ENCODE measurements at places on chromosomes 4 and X.

- DNase-seq: no peak
Observed at GRCh38 chr4:90299373-90299772, 172.2 kb downstream of the CCSER1 start.

DNA sequence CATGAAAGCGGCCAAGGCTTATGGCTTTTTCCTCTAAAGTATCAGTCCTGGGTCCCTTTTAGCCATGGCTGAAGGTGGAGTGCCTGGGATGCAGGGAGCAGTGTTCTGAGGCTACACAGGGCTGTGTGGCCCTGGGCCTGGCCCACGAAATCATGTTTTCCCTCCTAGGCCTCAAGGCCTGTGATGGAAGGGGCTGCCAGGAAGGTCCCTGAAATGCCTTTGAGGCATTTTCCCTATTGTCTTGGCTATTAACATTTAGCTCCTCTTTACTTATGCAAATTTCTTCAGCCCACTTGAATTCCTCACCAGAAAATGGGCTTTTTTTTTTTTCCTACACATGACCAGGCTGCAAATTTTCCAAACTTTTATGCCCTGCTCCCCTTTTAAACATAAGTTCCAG lies 657.0 kb downstream of the DACH2 start:
- no peak for DNase-seq

GRCh38 chr4:183729069-183729406 lies 69.9 kb downstream of the TRAPPC11 start:
- no peak for DNase-seq

DNA sequence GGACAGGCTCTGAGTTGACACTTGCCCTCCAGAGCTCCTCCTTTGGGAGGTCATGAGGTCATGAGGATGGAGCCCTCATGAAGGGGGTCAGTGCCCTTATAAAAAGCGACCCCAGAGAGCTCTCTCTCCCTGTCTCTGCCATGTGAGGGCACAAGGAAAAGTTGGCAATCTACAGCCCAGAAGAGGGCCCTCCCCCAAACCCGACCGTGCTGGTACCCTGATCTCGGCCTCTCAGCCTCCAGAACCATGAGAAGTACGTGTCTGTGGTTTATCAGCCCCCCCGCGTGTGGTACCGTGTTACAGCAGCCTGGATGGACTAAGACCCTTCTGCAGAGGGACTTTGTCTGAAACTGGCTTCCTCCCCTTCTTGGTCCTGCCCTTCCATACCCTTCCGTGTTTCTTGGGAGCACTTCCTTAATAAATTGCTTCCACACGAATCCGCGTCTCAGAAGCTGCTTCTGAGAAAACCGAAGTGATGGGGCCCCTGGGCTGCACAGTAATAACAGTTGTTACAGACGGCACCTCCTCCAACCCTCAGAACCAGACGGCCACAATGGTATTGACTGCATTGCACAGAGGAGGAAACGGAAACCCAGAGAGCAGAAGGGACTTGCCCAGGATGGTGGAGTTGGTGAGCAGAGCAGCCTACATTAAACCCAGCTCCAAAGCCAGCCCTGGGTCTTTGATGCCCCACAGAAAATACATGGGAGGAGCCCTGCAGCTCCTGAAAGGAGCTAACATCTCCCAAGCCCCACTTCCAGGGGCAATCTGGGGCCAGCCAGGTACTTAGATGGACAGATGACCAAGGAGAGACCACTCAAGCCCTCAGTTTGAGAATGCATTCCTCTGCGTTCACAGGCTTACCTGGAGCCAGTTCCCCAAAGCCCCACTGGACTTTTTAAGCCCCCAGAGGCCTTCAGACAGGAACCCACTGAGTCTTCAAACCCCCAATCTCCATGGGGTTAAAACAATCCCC lies 242.7 kb downstream of the BCOR start:
- no peak for DNase-seq

DNA sequence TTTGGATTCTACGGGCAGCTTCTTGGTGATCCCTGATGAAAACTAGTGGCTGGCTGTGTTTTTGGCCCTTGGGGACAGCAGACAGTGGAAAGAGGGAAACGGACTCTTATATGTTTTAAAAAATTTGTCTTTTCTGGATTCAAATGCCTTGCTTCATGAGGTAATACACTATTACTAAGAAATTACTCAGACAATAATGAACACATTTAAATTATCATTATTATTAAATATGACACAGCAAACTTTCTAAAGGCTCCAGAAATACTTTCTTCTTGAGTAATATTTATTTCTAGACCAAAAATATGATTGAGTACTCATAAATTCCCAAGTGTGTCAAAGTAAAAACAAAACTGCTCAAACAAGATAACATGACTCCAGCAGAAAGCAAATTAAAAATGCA lies 520.7 kb upstream of the AADAT start:
- no peak for DNase-seq

DNA sequence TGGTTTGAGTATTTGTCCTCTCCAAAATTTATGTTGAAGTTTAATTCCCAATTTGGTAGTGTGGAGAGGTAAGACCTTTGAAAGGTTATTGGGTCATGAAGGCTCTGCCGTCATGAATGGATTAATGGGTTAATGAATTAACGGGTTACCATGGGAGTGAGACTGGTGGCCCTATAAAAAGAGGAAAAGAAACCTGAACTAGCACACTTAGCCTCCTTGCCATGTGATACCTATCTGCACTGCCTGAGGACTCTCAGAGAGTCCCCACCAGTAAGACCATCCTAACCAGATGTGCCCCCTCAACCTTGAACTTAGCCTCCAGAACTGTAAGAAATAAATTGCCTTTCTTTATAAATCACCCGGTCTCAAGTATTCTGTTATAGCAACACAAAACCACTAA lies 39.3 kb downstream of the PAGE1 start:
- DNase-seq: no peak

- DNase-seq: no peak
Observed at GRCh38 chrX:22689290-22689689, 310.5 kb upstream of the DDX53 start.

GRCh38 chr4:15373363-15373762 lies 54.5 kb upstream of the C1QTNF7 start:
- no peak for DNase-seq

DNA sequence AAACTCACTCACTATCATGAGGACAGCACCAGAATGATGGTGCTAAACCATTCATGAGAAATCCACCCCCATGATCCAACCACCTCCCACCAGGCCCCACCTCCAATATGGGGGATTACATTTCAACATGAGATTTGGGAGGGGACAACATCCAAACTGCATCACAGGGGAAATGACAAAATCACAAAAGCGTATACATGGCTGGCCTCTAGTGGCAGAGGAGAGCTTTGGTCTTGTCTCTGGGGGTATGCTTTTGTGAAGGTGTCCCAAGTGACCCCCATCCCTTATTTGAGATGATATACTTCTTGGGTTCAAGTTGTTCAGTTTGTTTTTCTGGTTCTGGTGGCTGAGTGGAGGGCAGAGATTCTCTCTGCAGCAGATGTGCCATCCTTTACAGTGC lies 8.5 kb upstream of the SETD7 start:
- DNase-seq: no peak

- DNase-seq: no peak
Observed at GRCh38 chr4:169620880-169621248, 486 bp downstream of the CLCN3 start.

DNA sequence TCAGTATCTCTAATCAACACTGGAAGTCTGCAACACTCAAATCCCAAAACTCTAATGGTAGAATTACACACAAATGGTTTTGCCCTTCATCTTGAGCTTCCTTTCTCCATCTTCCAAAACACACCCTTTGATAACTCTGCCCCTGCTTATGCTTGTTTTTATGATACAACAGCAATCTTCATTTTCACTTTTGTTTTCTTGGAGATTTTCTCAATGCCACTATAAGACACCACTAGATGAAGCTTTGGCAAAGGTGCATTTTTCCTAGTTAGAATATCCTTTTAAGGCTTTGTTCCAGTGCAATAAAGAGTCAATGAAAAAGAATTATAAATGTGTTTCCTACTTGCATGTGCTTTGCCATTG lies 472.4 kb upstream of the NWD2 start:
- no peak for DNase-seq

GRCh38 chr4:123936621-123937043 lies 540.0 kb downstream of the SPRY1 start:
- no peak for DNase-seq

DNA sequence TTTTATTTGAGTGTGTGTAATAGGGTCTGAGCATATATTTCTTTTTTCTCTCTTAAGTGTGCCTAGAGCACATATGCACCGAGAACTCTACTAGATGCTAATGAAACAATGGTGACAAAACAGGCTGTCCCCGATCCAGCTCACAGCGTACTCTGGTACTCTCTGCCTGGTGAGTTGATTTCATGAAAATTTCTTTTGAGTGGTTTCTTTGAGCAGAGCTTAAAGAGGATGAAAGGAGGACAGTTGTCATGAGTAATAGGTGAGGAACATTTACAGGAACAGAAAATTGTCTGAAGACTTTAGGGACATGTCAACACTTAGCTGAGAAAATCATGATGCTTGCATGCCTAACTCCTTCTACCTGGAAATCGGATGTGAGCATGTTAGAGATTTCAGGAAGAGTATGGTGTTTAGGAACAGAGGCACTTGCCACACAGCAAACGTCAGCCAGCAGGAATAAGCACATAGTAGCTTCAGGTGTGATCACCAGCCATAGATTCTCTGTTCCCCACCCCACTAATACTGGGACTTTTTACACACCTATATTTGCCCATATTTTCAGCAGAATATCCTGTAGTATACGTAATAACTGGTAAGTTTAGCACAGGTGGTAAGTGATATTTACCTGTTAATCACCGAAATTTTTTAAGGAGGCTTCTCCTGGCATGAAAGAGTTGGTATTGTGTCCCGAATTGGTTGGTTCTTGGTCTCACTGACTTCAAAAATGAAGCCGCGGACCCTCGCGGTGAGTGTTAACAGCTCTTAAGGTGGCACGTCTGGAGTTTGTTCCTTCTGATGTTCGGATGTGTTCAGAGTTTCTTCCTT lies 111.1 kb downstream of the ZNF330 start:
- no peak for DNase-seq

DNA sequence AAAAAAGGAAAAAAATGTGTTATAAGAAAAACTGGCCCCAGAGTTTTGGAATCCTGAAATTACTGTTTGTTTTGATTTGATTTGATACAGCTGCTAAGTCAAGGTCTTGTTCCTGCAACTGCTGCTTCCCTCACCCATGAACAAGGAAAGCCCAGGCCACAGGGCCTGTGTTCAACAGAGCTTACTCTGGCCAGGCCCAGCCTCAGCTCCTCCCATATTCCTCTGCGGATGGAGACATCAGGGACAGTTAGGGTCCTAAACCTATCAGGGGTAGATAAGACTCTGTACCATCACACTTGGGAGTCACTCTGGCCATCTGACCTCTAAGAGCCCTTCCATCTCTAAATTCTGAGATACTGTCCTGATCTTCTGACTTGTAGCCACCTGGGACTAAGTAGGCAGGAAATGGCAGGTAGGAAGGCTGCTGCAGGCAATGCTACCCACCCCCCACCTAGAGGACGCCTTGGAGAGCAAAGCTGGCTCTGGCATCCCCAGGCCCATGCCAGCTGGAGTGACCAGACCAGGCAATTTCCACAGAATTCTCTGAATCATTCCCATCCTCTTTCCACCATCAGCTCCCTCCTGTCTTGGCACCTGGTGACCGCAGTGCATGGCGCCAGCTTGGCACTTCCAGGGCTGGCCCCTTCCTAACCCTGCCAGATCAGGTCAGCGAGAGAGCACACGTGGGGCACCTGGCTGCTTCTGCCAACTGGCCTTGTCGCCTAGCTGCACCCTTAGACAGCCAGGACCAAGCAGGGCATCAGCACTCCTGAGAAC lies 58.0 kb upstream of the TMEM33 start:
- DNase-seq: no peak

GRCh38 chr4:86449746-86450588 lies 90.1 kb upstream of the MAPK10 start:
- DNase-seq: no peak

GRCh38 chrX:663841-664240 lies 33.2 kb downstream of the SHOX start:
- DNase-seq: no peak

GRCh38 chrX:39242187-39242586 lies 440.9 kb downstream of the MID1IP1 start:
- DNase-seq: no peak

DNA sequence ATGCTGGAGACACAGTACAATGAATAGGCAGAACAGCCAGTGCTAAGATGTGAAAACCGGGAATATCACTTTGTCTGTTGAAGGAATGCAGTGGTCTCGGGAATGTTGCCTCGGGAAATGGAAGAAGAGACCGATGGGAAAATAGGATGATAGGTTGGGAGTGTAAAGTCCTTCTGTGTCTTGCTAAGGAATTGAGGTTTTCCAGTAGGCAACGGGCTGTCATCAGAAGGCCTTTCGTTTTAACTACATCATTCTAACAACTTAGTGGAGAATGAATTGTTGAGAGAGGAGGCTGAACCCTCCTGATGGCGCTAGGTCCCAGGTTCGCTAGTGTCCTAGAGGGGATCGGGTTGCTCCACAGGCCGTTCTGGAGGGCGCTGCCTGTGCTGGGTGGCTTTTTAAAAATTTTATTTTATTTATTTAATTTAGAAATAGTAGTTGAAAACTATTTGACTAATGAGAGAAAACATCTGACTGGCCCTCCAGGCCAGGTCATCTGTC lies 730 bp downstream of the VBP1 start:
- DNase-seq: no peak

DNA sequence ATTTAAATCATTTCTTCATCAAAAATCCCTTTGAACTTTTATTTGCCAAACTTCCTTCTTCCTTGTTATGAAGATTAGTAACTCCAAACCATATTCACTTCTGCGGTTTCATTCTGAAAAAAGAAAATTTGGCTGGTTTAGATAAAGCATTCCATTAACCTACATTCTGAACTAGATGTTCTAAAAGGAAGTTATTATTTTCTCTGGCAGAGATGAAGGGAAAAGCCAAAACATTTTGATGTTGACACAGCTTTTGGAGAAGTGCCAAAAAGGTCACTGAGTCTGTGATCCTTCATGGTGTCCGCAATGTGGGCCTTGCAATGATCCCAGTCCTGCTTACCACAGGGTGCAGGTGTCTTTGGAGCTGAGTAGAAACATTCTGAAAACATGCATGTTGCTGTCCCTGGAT lies 36.0 kb downstream of the CXCL8 start:
- DNase-seq: no peak

- DNase-seq: no peak
Observed at GRCh38 chr4:38497121-38497520, 166.9 kb upstream of the KLF3 start.

GRCh38 chr4:7463566-7464258 lies 29.0 kb upstream of the PSAPL1 start:
- DNase-seq: no peak

DNA sequence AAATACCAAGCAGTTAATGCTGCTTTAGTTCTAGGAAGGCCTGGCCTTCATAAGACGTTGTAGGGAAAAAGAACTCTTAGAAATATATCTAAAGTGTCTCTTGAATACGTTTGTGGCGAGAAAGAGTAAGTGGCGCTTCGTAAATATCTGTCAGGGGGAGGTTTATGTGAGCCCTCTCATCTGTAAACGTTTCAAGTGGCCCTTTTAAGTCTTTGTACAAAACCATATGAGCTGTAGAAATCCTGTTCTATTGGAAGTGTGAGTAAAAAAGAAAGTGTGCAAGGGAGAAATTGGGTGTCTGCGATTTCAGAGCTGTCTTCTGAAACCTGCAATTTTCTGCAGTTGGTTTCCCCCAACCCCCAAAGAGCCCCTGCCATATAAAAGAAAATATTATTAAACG lies 8.6 kb upstream of the INTU start:
- DNase-seq: no peak

GRCh38 chr4:127131527-127131926 lies 501.2 kb upstream of the INTU start:
- DNase-seq: no peak

All from caudate nucleus (tissue), 63 donors.